Left colon (tissue), 2 donors: ENCODE measurements at places on chromosomes 3 and 15. TPM values are rescaled to one million over a fixed set of nuclear protein-coding genes. Genes with fewer than 3 reads are reported as not detected.

TEX55 gene
- total RNA-seq: not detected

RUVBL1 gene
- 11.9 TPM for total RNA-seq

HIGD2B gene
- not detected for total RNA-seq

SPINK8 gene
- total RNA-seq: not detected
